ENCODE measurements at places on chromosomes 12 and 14.

DNA sequence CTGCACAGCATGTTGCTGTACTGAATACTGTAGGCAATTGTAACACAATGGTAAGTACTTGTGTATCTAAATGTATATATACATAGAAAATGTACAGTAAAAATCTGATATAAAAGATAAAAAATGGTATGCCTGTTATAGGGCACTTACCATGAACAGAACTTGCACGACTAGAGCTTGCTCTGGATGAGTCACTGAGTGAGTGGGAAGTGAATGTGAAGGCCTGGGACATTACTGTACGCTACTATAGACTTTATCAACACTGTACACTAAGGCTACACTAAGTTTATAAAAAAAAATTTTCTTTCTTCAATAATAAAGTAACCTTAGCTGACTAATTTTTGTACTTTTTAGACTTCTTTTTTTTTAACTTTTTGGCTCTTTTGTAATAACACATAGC is 24.2 kb upstream of the NEDD1 start:
- DNase-seq, result no peak

GRCh38 chr14:76872796-76873432 is 46.7 kb downstream of the LRRC74A start:
- peak; percentile 59 for DNase-seq

DNA sequence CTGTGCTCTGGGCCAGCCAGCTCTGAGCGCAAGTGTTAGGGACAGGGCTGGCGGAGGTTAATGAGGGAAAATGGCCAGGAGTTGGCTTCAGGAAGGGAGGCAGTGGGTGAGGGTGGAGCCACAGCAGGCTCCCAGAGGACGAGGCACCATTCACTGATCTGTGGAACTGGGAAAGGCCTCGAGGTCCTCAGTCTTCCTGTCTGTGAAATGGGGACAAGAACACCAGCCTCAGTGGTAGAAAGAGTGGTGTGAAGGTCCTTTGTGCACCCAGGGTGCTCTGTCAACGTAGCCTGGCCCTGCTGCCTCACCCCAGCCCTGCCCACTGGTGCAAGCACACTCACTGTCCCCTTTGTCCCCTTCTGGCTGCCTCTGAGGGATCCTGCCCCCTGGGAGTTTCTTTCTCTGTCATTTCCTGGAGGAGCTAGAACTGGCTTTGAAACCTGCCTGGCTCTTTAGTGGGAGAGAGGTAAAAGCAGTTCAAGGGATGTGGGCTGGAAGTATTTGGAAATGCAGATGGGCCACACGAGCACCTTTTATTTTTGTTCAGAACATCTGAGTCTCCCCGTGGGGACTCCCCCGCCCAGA is 25.0 kb downstream of the SYNDIG1L start:
- DNase-seq, result no peak

GRCh38 chr14:60166142-60166541 is 944 bp upstream of the DHRS7 start:
- peak; percentile 42 for DNase-seq

GRCh38 chr12:115716551-115716950 is 560.9 kb downstream of the MED13L start:
- no peak for DNase-seq

Measured in GM12865 (cell line).